Left lobe of liver (tissue), 2 donors: ENCODE measurements at places on chromosomes 12 and 14. TPM values are rescaled to one million over a fixed set of nuclear protein-coding genes. Genes with fewer than 3 reads are reported as not detected.

KCNK10 gene
- not detected for total RNA-seq

DNA sequence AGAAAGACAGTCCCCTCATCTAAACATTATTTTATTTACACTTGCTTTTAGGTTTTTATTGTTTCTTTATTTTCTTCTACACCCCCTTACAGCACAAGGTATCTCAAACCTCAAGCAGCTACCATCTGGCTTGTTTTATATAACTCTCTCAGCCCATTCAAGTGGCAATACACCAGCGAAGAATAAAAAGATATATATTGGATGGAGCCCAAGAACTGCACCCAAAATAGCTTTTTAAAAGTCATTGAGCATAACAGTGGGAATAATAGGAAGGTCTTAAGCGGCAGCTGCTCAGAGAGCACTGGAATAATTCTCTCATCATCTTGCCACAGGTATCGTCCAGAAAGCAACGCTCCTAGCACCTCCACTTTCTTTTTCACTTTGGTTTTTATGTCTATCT, 322.5 kb downstream of the SYT1 start:
- DNase-seq = no peak

- no peak for DNase-seq
Observed at GRCh38 chr12:69459477-69459876, 10.7 kb upstream of the FRS2 start.

DNA sequence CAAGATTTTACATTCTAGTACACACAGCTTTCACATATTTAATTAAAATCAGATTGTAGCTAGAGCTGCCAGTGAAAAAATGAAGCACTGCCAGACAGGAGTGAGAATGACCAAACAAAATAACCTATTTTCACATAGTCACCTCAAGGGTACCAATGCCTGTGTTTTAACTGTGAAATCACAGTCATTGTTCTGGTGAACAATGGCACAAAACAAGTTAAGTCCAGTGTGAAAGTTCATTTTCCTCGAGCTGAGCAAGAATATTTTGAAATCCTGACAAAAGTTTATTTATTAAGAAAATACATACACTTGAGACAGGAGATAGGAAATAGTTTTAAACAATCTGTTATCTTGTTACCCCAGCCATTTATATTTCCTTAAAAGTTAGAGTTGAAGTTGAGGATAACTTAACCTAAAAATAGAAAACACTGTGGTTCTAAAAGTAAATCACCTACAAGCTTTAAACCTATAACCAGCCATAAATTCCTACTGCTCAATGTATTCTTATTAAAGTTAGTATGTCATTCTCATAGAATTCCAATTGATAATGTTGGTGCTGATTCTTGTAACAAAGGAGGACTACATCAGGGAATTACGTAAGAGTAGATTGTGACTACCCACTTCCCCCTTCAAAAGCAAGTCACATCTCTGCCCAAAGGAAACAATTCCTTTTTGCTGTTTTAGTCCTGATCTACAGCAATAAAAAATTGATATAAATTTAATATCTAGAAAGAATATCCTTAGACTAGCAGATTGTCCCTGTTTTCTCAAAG, 15.9 kb downstream of the DENND5B start:
- no peak for DNase-seq

DNA sequence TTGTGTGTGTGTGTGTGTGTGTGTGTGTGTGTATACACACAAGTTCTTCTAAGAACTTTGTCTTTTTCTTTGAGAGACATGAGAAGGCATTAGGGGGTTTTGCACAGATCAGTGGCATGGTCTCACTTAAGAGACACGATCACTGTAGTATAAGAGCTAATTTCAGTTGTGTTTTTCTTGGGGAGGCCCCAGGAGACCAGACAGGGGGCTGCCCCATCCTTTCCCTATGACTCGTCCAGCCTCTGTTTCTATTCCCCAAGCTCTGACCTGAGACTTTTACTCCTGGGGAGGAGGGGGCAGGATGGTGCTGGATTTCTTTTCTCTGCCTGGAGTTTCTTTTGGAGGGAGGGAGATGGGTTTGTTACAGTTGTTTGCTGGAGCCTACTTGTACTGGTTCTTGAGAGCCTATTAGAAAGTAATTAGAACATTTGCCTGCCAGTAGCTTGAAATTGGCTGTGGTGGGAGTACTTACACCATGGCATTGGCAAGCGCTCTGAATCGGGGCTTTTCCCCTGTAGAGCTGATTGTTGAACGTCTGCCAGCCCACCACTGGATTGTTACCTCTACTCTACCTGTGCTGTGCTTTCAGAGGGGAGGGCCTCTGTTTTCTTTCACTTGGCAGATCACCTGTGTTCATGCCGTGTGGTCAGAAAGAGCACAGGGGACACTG, 109.5 kb downstream of the TSPAN9 start:
- no peak for DNase-seq

DNA sequence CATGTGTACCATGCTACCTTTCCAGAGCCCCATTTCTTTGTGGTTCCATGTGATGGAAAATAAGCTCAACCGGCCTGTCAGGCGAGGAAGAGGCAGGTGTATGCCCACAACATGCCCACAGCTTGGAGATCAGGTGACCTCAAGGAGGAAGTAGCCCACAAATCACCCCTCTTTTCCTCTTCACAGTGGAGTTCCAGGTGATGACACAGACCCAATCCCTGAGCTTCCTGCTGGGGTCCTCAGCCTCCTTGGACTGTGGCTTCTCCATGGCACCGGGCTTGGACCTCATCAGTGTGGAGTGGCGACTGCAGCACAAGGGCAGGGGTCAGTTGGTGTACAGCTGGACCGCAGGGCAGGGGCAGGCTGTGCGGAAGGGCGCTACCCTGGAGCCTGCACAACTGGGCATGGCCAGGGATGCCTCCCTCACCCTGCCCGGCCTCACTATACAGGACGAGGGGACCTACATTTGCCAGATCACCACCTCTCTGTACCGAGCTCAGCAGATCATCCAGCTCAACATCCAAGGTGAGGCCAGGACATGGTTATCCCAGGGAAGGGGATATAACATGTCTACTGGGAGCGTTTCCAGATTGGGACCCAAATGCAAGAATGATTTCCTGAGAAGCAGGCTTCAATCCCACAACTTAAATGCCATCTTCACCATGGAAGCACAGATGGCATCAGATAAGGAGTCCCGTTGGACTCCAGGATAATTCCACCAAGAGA, 5.5 kb downstream of the TAPBPL start:
- DNase-seq = no peak

GRCh38 chr14:33940561-33941011, 10.3 kb downstream of the EGLN3 start:
- no peak for DNase-seq

- DNase-seq = no peak
Observed at GRCh38 chr12:4392223-4392742, 12.8 kb upstream of the FGF23 start.

DNA sequence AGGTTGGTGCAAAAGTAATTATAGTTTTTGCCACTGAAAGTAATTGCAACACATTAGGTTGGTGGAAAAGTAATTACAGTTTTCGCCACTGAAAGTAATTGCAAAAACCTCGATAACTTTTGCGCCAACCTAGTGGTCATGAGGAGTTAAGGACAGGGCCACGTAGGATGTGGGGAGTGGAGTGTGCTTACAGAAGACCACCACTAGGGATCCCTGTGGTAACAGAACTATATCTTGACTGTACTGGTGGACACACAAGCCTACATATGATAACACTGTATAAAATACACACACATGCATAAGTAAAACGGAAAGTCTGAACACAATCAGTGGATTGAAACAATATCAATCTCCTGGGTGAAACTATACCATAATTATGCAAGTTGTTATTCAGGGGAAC, 187.4 kb upstream of the ABCD2 start:
- no peak for DNase-seq

- DNase-seq = no peak
Observed at GRCh38 chr14:63981569-63981968, 128.8 kb downstream of the SYNE2 start.

GPRC5D gene
- total RNA-seq = not detected

DNA sequence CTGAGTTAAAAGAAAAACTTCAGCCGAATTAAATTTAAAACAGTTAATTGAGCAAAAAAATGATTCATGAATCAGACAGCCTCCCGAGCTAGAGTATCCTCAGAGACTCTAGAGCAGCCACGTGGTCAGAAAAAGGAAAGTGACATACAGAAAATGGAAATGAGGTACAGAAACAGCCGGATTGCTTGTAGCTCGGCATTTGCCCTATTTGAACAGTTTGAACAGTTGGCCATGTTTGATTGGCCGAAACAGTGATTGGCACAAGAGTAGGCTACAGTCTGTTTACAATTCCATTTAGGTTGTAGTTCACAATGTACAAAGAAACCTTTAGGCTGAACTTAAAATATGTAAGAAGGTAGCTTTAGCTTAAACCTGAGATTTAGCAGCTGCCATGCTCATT, 12.9 kb upstream of the OXA1L start:
- DNase-seq = no peak

GRCh38 chr12:40988355-40988754, 199.8 kb upstream of the PDZRN4 start:
- DNase-seq = no peak

GRCh38 chr12:103829092-103829491, 11.9 kb downstream of the NT5DC3 start:
- DNase-seq = no peak

- DNase-seq = no peak
Observed at GRCh38 chr14:59275668-59276067, 87.2 kb downstream of the DAAM1 start.

DNA sequence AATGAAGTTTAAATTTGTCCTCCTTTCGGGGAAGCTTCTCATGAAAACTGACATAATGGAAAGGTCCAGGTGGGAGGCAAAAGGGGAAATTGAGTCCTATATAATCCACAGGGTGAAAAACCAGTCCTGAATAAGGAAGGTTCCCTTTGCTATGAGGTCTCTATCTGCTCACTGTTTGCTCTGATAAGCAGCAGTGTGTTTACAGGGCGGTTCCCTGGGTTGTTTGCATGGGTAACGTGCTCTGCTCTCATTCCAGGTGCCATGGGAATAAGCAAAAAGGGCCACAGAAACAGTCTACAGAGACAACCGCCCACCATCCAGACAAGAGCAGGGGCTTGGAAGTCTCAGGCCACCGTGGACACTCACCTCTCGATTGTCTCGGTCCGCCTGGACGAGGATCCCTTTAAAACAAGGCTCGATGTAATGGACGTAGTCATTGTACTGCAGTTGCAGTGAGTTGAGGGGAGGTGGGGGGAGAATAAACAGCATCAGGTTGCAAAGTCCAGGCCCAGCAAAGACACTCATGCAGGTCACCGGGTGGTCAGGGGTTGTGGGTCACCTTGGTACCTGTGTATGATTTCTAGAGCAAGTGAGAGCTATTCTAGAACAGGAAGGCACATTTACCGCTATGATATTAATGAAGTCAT, 32.7 kb downstream of the CACNA2D4 start:
- no peak for DNase-seq

DNA sequence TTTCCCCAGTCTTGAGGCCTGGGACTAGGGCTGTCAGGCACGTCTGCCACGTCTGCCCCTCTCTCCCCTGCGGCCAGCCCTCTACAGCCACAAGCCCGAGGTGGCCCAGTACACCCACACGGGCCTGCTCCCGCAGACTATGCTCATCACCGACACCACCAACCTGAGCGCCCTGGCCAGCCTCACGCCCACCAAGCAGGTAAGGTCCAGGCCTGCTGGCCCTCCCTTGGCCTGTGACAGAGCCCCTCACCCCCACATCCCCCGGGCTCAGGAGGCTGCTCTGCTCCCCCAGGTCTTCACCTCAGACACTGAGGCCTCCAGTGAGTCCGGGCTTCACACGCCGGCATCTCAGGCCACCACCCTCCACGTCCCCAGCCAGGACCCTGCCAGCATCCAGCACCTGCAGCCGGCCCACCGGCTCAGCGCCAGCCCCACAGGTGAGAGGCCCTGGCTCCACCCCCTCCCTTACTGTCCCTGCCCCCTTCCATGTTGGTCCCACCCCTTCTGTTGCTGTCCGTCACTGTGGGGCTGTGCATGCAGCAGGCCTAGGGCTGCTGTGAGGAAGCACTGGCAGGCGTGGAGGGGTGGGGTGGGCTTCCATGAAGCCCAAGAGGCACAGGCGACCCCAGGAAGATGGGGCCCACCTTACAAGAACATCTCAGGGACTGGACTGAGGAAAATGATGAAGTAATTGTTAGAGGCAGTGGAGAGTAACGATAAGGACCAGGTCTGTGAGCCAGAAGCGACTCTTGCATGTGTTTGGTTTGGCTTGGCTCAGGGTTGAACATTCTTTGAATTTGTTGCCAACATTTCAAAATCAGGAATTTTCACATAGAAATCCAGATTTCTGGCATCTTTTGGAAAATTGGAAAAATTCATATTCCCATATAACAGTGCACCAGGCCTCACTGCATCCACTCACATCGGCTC, 16.8 kb downstream of the C12orf43 start:
- DNase-seq = no peak

DNA sequence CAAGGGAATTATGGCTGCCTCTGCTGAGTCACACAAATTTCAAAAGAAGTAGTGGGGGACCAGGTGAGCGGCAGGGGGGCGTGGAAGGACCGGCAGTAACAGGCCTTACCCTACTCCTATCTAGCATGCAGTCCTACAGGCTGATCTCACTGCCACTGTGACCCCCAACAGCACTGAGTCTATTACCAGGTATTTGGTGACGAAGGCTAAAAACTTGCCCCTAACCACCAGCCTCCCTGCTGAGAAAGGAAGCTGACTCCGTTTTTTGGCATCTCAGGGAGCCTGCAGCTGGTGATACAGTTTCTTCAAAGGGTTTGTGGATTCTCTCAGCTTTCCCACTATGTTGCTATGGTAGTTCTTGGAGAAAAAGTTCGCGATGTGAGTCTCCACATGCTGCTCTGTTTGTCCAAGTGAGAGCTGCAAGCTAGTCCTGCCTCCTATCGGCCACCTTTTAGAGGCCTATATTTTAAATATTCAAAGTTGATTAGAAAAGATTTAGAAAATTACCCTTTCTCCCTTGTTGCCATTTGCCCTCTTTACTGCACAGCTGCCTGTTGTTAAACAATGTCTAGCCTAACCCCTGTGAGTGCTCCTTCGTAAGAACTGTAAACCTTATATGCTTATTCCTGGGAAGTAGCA, 57.1 kb upstream of the SLCO1B1 start:
- DNase-seq = no peak

DNA sequence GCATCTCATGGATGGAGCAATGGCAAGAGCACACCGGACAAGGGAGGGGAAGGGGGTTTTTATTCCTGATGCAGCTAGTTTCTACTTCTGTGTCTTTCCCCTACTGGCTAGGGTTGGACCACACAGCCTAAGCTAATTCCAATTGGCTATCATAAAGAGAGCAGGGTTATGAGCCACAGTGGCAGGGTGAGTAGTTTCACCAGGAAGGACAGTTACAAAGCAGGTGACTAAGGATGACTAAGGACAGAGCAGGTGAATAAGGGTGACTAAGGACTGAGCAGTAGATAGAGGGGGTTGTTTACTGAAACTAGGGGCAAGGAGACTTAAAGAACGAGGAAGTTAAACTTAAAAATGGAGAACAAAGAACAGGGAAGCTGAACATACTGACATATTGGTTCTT, 321.4 kb upstream of the SEL1L start:
- DNase-seq = no peak

IL31 gene
- not detected for total RNA-seq

- DNase-seq = no peak
Observed at GRCh38 chr14:76589246-76589645, 172.0 kb upstream of the VASH1 start.

GRCh38 chr12:63882844-63883243, 38.3 kb downstream of the SRGAP1 start:
- no peak for DNase-seq

SELPLG gene
- 2.4 TPM for total RNA-seq

POLE2 gene
- 3.3 TPM for total RNA-seq

SLCO1B1 gene
- total RNA-seq = 143 TPM

TFCP2 gene
- total RNA-seq = 7.7 TPM

TAC3 gene
- not detected for total RNA-seq

- no peak for DNase-seq
Observed at GRCh38 chr12:19246933-19247332, 117.4 kb downstream of the PLEKHA5 start.
